ENCODE measurements at places on chromosomes 12 and 14. TPM values are rescaled to one million over a fixed set of nuclear protein-coding genes. Genes with fewer than 3 reads are reported as not detected.
A peak's percentile ranks its signal among the peaks of the same experiment; 100 is the strongest.

RD3L gene
- not detected for total RNA-seq

DNA sequence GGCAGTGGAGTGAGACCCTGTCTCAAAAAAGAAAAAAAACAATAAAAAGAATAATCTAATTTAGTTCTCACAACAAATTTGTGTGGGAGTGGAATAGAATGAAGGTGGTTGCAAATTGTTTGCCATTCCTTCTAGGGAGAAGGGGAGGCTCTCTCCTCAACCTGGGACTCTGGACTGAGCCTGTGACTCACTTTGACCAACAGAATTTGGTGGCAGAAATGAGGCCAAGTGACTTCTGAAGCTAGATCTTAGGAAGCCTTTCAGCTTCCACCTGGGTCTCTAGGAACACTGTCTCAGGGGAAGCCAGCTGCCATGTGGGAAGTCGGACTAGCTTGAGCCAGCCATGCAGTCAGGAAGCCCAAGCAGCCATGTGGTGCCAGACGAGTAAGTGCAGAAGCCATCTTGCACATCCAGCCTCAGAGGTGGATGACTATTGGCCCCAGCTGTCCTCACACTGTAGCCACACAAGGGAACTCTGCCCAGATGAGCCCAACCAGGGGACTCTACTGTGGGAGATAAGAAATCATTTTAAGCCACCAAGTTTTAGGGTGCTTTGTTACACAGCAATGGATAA, 14.4 kb downstream of the ALDH2 start:
- no peak for DNase-seq
- H3K4me3 ChIP-seq: no peak overlapping the region
- H3K4me1 ChIP-seq: no peaks in the 10 kb centered on the region

DNA sequence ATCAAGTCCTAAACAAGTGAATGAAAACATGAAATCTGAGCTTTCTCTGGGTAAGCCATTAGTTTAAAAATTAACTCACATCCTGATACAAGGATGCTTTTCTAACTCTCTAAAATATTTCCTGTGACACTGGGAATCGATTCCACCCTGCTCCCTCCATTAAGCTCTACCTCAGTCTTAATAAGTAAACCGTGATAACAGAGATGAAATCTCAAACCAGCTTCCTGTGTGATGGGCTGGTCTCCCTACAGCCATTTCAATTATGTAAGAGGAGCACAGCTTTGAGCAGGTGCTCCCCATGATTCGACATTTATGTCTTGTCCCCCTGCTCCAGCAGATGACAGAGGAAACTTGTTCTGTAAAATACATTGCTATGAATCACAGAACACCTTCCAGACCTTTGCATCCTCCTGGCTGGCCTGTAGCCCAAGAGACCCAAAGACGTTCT, 59.0 kb downstream of the GAS2L3 start:
- H3K27ac ChIP-seq: no peak overlapping the region
- H3K4me1 ChIP-seq: no peaks in the 10 kb centered on the region
- no peak overlapping the region for H3K4me3 ChIP-seq
- DNase-seq: no peak
- H3K27me3 ChIP-seq: no peaks in the 10 kb centered on the region
- H3K36me3 ChIP-seq: no peaks in the 10 kb centered on the region

CLEC6A gene
- total RNA-seq: not detected

DNA sequence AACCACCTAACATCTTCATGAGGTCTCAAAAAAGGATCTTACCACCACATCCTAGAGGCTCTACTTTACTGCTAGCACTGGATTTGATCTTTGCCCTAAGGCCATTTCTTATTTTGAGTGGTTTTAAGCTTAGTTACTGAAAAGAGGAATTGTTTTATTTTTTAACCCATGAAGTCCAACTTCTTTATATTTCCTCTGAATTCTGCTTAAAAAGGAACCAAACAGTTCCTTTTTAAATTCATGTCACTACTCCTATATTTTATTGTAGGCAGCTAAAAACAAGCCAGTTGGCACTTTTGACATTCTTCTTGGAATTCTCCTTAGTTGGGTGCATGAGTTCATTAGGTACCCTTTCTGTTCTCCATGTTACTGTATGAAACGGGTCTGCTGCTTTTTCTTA, 76.4 kb downstream of the FGD4 start:
- H3K4me1 ChIP-seq: no peaks in the 10 kb centered on the region
- H3K36me3 ChIP-seq: no peaks in the 10 kb centered on the region
- H3K27me3 ChIP-seq: no peaks in the 10 kb centered on the region
- no peak overlapping the region for H3K27ac ChIP-seq
- no peak for DNase-seq

DNA sequence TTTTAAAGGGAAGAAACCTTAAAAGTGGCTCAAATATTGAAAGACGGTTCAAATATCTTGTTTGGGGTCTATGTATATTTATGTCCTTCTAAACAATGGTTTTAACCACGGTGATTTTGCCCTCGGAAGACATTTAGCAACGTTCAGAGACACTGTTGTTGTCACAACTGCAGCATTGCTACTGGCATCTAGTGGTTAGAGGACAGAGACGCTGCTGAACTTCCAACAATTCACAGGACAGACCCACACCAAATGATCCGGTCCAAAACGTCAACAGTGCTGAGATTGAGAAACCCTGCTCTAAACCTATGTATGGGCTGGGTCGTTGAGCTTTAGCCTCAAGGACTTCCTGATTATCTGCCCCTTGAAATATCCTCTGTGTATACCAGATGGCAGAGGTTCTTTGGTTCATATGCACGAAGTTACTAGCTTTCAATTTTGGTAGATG, 1.7 kb downstream of the ANGEL1 start:
- H3K27ac ChIP-seq: no peak overlapping the region
- H3K27me3 ChIP-seq: no peaks in the 10 kb centered on the region
- H3K4me1 ChIP-seq: peaks cover 8% of the 10 kb centered on the region
- peak overlapping the region; percentile 72 for H3K4me3 ChIP-seq

TNS2 gene
- 48.1 TPM for total RNA-seq

- no peaks in the 10 kb centered on the region for H3K4me1 ChIP-seq
- no peak overlapping the region for H3K27ac ChIP-seq
- no peaks in the 10 kb centered on the region for H3K36me3 ChIP-seq
These were observed 26.4 kb downstream of the DDHD1 start for GRCh38 chr14:53126731-53127130.

OR4K17 gene
- not detected for total RNA-seq

DNA sequence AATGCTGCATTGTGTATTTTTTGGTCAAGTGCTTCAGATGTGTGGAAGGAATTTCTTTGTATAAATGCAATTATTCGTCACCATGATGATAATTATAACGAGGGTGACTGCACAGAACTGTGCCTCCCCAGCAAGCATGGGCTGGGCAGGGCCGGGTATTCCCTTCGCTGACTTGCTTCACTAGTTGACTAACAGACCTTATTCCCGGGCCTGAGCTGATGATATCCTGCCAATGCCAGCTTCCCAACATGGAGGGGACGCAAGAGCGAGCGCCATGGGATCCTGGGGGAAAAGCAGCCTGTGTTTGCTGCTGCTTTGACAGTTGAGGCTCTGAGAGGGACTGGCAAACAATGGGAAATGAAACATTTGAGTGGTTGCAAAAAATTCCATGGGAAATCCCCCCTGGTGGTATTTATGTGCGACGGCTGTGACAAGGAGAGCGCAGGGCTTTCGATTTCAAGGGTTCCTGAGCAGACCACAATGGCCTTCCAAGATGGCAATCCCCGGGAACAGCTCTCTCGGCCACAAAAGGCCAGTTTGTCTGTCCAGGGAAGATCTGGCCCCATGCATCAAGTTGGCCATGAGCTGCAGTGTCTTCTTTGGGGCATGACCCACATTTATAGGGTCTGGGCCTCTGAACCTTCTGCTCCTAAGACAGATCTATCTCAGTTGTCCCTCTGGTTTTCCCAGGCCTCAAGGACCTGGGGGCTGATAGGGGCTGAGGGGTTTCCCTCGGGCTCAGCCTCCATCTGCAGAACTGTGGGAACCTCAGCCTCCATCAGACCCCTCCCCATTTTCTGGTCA, 21.9 kb upstream of the MAP1LC3B2 start:
- no peaks in the 10 kb centered on the region for H3K36me3 ChIP-seq
- H3K4me1 ChIP-seq: peaks cover 56% of the 10 kb centered on the region
- H3K4me3 ChIP-seq: no peak overlapping the region
- DNase-seq: no peak
- H3K27me3 ChIP-seq: no peaks in the 10 kb centered on the region

Measured in Panc1 (cell line).